ENCODE measurements at places on chromosomes 4 and X. TPM values are rescaled to one million over a fixed set of nuclear protein-coding genes. Genes with fewer than 3 reads are reported as not detected.

Gene FRAS1
- 8.3 TPM for polyA plus RNA-seq

Gene MAGEE2
- polyA plus RNA-seq, result not detected

Gene CTAG2
- polyA plus RNA-seq, result 3.7 TPM

Gene KIAA1210
- polyA plus RNA-seq, result not detected

Gene MID1IP1
- polyA plus RNA-seq, result 35.4 TPM

Gene KCND1
- 0.99 TPM for polyA plus RNA-seq

DNA sequence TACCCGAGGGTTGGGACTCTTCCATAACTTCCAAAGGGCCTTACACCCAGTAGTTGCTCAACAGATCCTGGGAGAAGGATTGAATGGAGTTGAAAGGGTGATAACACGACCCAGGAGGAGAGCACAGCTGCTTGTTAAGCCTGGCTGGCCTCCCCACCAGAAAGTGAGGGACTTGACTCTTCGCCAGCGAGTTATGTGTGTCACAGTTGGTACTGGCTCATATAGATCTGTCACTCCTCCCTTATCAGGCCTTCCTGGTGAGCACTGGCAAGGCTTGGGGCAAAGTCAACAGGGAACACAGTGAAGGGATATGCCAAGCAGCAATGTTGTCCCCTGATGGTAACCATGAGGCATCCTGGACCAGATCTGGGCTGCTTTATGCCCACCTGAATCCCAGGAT, 35.8 kb downstream of the APLN start:
- no peak for DNase-seq

DNA sequence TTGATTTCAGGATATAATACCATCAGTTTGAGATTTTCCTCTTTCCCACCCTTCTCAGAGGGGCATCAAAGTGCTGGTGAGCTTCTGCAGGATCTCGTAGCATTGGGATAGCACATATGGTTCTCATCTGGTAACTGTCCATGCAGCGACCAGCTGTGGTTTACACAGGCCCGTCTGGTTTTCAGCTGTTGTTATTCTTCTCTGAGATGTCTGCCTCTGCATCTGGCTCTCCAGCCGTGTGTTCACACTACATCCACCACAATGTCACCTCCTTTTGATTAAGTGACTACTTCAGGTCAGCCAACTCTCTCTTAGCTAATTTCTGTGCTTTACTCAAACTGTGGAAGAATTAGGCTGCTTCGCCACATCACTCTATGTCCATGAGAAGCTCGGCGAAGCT, 676.7 kb upstream of the TENM3 start:
- DNase-seq, result peak; percentile 77

- DNase-seq, result no peak
These were observed 6.2 kb upstream of the NOX1 start for GRCh38 chrX:100880368-100880767.

DNA sequence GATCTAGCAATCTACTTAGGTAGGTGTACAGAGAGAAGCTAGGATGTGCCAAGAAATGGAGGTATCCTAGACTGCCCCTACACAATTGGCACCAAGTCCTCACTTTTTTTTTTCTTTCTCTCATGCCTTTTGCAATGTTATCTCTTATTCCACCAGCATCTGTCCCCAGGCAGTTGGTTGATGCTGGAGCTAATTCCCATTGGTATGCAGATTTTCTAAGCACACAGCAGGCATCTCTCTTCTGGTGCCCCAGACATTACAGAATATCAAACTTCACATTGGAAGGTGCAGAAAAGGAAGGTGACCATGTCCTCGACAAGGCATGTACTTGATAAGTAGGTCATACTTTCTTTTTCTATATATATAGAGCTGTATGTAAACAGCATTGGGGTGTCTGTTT, 21.6 kb downstream of the LUZP4 start:
- peak; percentile 23 for DNase-seq

GRCh38 chrX:134718966-134719317, 60.7 kb upstream of the PLAC1 start:
- DNase-seq, result no peak

DNA sequence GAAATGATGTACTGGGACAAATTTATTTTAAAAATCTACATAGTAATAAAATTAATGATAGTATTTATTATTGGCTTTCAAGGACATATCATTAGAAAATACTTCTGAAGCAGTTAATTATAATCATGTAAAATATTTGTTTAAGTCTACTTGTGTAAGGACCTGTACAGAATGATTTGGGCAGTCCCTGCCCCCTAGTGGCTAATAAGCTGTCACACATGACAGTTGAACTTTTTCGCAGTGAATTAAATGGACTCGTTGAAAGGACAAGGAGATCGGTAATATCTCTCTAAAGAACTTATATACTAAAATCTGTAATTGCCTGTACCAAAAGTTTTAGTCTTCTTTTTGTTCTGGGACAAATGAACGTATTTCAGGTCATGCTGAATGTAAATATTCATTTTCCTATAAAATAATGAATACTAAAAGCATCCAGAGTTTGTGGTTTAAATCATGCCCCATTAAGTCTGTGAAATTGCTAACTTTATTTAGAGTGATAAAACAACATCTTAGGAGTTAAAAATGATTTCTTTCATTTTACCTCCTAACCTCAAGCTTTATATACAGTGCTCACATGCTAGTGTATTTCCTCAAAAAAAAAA, 13.6 kb downstream of the EXOC1 start:
- DNase-seq, result peak; percentile 36

DNA sequence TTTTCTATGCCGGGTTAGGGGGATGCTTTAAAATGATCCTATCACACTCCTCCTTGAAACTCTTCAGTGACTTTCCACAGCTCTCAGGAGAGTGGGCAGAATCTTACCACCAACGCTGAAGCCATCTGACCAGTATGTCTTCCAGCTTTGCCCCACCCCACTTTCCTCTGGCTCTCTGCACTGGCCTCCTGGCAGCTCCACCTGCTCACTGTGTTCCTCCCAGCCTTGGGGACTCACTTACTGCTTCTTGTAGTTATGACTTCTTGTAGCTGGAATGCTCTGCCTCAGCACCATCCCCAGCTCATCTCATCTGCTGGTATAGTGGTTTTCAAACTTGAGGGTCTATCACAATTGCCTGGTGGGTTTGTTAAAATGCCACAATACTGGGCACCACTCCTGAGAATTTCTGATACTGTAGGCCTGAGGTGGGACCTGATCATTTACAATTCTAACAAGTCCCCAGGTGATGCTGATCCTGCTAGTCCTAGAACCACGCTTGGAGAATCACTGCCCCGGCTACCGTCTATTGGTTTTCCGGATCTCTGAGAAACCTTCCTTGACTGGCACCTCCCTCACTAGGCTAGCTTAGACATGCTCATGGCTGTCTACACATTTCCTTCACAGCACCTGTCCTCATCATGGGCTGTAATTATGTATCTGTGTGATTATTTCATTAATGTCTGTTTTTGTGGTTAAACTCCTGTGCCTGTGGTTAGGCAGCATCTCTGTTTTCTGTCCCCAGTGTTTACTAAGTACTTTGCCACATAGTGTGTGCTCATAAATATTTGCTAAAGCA, 152.2 kb downstream of the MGST2 start:
- DNase-seq, result no peak

- no peak for DNase-seq
These were observed 5.5 kb downstream of the MED14 start for GRCh38 chrX:40729598-40730584.
